Right forelimb (tissue), 1 donor: ENCODE measurements at places on chromosomes 6 and 20.

DNA sequence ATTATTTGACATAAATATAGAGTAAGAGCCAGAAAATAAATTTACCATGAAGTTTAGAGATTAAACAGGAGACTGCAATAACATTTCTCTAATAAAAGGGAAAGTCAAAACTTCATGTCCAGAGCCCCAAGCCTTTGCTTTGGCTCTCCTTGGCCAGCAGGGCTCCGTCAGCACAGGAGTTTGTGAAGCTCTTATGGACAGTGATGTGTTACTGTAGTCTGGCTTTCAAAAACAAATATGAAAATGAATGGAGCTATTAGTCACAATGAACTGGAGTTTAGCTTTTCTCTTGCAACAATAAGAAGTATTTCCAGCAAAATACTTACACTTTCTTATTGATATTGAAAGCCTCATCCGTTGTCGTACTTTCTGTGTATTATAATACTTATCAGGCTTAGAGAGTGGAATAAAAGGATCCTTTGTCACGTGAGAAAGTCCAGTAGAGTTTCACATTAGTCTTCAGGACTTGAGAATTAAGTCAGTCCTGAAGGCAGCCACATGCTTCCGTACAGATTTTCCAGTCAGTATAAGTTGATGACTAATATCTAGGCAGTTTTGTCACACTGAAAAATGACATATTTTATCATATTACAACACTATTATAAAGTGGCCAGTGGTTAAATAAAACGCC, 117.0 kb upstream of the PRL start:
- no peak for DNase-seq

DNA sequence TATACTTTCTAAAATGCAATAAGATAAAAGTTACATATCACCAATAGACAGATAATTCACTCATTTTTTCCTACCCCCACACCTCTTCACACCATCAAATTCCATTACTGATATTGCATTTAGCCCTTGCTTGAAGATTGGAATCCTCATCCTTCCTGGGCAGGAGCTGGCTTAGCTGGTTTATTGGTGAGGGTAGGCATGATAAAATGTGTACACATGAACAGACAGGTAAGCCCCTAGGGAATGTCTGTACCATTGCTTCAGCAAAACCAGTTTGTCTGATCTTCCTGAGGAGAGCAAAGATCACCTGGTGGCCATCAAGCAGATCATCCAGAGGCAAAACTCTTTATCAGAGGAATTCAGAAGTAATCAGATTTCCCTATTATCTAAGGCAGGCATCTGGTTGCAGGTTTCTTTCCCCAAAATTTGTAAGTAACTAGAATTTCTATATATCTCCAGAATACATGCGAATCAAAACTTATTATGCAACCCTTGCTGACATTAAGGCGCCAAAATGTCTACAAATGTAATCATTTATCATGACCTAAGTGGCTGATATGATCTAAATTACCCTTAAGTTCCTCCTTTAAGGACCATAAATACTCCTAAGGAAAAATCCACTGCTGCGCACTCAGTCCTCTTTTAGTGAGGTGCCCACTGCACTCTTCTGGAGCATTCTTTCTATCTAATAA, 6.6 kb upstream of the FABP7 start:
- DNase-seq = no peak

DNA sequence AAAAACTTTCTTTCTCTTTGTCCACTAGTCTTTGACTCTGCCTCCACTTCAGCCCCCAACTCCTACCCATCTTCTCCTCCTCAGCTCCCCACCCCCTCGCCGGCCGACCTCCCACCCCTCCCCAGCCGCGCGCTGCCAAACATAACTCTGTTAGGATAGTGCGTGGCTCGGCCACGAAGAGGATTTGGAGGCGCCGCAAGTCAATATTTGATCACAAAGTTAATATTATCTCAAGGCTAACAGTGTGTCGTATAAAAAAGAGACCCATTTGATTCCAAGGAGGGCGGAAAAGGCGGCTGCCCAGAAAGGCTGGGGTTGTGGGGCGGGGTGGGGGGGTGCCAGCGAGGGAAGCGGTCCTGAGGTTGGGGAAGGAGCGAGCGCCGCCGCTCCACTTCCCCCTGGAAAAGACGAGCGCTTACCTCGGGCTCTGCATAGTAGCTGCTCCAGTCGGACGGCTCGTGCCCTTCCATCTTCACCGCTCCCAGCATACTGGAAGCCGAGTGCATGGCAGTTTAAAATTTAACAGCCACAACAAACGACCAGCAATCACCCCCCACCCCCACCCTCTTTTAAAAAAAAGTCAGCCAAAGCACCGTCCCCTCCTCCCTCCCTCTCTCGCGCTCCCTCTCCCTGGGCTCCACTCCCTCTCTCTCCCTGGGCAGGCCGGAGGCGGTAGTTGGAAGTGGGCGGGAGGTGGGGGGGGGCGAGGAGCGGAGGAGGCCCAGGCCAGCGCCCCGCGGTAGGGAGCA, 425 bp downstream of the FOXA2 start:
- no peak for DNase-seq

DNA sequence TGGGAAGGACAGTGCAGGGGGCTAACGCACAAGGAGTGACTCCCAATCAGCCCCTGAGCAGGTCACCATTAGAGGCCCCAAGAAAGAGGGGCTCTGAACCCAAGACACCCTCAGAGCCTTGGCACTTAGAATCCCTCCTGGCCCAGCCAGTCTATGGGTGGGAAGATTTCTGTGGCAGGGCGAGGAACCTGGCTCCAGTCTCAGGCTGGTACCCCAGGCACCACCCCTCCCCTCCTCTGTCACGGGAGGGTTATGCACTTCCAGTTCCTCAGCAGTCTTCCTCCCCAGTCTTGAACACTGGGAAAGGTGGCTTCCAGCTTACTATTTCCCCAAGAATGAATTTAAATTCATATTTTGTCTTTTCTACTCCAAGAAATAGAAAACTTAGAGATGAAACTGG, 27.6 kb upstream of the SSTR4 start:
- no peak for DNase-seq

- DNase-seq = no peak
These were observed 24.7 kb upstream of the KCNK16 start for GRCh38 chr6:39347206-39347605.

DNA sequence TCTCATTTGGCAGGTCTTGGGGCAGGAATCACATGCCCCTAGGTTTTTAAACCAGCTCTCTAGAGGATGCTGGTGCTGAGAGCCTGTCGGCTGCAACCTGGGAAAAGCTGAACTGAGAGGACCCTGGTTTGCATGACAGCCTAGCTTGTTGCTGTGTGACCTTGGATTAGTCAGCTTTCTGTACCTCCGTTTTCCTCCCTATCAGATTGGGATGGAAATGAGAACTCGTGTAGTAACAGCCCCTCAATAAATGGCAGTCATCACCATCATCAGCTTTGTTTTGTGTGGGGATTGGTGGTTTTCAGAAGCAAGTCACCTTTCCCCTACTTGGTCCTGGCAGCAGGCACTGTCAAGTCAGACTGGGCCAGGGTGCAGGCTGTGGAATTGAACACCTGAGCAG, 75.2 kb upstream of the MYL9 start:
- DNase-seq = no peak

DNA sequence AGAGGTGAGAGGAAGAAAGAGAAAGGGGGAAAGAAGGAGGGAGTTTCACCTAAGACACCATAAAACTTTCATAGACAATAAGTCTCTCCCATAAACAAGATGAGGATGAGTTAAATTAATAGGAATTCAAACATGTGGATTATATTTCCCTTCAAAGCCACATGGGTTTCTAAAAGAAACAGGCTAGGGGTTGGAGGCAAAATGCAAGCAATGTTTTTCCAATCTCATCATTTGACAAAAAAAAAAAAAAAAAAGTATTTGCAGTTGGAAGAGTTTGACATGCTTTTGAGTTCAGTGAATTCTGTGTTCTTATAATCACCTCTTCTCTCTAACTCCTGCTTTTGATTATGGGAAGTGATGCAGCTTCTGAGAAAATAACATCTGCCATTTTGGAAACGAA, 286.5 kb upstream of the PRND start:
- DNase-seq = no peak

- no peak for DNase-seq
These were observed 5.6 kb downstream of the RAB23 start for GRCh38 chr6:57216235-57217101.

DNA sequence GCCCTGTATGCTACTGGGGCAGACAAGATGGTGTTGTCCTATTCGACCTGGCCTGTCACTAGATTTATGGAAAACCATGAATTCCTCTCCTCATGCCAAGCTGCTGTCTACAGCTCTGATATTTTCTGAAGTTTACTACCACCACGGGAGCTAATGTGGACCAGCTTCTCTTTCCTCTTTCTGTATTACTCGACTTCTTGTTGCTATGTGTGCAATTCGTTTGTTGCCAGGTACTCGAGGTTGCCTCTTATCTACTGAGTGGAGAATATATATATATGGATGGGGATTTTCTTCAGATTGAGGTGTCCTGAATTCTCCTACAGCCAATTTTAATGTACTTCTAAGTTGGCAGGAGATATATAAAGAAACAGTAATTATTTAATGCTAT, 34.7 kb downstream of the MAN1A1 start:
- no peak for DNase-seq

DNA sequence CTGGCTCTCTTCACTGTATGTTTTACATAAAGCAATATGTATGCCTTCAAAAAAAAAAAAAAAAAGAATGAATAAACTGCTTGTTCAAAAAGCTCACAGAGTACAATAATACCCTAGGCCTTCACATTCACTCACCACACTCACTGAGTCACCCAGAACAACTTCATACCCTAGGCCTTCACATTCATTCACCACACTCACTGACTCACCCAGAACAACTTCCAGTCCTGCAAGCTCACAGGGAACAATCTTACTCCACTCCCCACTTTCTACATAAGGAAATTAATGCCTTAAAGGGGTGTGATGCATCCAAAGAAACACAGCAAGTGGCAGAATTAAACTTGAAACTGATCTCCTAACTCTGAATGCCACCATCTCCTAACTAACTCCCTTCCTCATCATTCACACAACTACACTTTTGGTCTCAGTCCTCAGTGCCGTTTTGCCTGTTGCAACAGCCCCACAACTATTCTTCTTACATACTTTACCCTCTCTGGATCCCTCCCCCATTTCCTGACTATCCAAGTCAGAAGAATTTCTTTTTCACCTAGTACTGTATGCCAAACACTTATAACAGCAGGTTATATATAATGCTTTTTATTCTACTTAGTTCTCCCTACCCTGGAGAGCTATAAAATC, 34.2 kb downstream of the NHSL1 start:
- DNase-seq = no peak

- DNase-seq = no peak
These were observed 158.9 kb upstream of the OLIG3 start for GRCh38 chr6:137652961-137653705.

GRCh38 chr6:30044630-30045029, 16.4 kb upstream of the POLR1H start:
- no peak for DNase-seq

- no peak for DNase-seq
These were observed 53.0 kb downstream of the DEK start for GRCh38 chr6:18211338-18211737.

DNA sequence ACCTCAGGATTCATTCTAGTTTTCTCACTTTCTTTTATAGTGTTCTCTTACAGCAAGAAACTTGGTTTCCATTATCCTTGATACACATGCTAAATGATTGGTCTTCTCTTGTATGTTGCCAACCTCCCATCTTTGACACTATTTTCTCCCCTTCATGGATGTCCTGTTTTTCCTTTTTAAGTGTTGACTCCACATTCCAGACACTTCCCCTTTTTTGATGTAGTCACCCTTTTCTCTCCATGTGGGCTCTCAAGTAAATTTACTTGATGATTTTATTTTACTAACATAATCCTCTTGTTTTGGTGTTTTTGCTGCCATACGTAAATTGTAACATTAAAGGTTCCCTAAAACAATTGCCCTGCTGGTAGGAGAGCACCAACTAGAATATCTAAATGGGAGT, 148.1 kb downstream of the ZFAND3 start:
- no peak for DNase-seq

DNA sequence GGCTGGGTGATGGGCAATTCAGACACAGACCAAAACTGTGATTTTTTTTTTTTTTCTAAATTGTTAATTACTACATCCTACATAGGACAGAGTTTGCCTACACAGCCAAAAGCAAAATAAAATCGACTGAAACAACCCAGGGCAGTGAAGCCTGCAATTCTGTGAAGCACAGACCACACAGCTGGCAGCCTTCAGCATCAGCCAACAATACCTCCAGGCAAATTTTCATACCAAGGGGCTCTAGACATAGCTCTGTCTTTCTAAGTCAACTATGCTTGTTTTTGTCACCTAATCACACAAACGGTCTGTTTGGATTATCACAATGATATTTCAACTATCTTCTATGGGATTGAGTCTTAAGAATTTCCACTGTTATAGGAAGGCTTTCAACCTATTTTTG, 17.6 kb downstream of the RMND1 start:
- no peak for DNase-seq

- DNase-seq = no peak
These were observed 32.1 kb downstream of the C6orf141 start for GRCh38 chr6:49582529-49582928.

GRCh38 chr20:57047281-57048026, 219.0 kb downstream of the BMP7 start:
- DNase-seq = no peak

DNA sequence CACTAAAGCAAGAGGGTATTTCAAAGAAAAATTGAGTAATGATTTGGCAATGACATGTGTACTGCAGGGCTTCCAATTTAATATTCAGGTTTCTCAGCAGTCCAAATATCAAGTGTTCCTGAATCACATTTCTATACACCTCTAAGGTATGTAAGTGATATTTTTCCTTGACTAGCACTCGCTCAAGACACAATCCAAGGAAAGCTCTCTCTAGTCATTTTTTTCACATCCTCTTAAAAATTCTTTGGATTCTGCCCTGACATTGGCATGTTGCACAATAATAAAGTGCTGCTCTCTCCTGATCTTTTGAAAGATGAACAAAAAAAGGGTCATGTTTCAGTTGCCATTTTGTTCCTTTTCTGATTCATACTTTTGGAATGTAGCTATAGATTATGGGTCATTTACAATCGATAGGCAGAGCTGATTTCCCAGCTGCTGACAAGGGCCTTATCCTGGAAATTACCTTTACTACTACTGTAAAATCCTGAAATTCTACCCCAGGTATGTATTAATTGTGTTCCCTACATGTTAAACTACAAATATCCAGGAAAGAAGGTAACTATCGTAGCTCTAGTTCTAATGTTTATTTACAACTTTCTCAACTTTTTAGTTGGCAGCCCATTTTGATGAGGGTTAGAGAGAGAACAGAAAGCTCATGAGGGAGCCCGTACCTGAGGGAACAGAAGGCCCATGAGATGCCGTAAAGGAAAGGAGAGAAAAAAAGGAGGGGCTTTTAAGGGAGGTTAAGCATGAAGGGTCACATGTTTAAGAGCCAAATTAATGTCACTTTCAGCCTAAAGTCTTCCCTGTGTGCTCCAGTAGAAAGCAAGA, 22.2 kb upstream of the ADGRG6 start:
- no peak for DNase-seq

DNA sequence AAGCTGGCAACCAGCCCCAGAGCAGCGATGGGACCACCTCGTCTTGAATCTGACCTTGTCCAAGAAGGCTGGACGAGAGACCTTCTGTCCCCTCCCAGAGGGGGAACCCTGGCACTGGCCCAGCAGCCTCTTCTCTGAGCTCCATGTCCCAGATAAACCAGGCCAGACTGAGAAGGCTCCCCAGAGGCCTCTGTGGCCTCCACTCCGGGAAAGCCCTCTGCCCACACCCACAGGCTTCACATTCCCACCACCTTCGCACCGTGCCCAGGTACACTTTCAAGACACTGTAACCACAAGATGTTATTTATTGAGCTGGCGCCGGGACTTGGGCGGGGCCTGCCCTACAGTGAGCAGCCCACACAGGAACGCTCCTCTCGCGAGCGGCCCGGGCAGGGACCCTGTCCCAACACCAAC, 33.2 kb downstream of the ADA start:
- DNase-seq = no peak
